ENCODE measurements at places on chromosomes 2 and 18. TPM values are rescaled to one million over a fixed set of nuclear protein-coding genes. Genes with fewer than 3 reads are reported as not detected.

DNA sequence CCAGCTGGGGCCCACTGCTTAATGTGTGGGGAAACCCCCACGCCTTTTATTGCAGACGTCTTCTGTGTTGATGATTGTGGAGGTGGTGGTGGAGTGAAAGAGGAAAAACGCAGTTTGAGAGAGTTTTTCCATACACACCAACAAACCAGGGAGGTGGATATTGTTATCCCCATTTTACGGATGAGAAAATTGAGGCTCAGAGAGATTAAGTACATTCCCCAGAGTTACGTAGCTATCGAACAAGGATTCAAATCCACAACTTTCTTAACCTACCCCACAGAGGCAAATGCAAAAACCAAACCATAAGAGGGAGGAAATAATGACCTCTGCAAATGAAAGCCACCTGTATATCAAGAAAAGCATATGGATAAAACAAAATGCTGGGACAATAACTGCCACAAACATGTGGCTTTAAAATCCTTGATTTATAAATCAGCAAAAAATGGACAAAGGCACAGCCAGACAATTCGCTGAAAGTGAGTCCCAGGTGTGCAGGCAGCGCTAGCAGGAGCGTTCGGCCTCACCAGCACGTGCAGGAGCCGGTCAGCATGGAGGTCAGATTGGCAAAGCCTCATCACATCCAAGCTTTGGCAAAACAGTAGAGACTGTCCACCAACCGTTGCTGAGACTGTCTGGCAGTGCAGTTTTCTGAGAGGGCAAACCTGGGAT is 12.6 kb upstream of the RAB17 start:
- no peak for DNase-seq

The CIDEA gene
- 3.5 TPM for total RNA-seq

- DNase-seq = no peak
Measured at GRCh38 chr2:167715932-167716331, 531.5 kb downstream of the STK39 start.

DNA sequence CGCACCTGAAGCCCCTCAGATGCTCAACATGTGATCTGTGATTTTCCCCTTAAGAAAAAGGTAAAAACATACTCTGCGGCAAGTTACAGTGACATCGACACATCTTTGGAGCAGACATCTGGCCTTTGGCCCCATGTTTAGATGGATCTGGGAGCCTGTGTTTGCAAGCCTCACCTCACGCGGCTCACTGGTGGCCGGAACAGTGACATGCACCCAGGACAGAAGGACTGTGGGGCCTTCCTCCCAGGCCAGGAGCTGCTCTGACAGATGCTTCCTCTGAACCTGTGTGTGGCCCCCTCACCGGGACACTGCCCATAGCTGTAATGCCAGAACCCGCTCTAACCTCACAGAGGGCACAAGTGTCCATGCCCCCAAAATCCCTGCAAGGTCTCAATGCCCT is 13.1 kb downstream of the PASK start:
- DNase-seq = no peak

The MDH1B gene
- 0.75 TPM for total RNA-seq

DNA sequence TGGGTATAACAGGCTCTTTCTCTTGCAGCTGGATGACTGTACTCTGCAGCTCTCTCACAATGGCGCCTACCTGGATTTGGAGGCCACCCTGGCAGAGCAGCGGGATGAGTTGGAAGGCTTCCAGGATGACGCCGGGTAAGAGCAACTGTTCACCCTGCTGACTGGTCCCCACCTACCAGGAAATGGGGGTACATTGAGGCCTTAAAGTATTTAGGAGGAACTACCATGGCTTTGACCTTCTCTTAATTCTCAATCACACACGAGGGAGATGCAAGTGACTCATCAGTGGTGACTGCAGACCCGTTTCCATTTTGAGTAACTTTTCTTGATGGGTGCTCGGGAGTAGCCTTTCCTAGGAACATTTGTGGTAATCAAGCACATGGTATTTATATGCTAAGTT is 58.0 kb downstream of the FHOD3 start:
- DNase-seq = no peak

The NT5DC4 gene
- not detected for total RNA-seq

GRCh38 chr18:35609236-35609635 is 27.7 kb downstream of the GALNT1 start:
- no peak for DNase-seq

GRCh38 chr2:175169191-175169590 is 1.2 kb upstream of the ATF2 start:
- DNase-seq = no peak

DNA sequence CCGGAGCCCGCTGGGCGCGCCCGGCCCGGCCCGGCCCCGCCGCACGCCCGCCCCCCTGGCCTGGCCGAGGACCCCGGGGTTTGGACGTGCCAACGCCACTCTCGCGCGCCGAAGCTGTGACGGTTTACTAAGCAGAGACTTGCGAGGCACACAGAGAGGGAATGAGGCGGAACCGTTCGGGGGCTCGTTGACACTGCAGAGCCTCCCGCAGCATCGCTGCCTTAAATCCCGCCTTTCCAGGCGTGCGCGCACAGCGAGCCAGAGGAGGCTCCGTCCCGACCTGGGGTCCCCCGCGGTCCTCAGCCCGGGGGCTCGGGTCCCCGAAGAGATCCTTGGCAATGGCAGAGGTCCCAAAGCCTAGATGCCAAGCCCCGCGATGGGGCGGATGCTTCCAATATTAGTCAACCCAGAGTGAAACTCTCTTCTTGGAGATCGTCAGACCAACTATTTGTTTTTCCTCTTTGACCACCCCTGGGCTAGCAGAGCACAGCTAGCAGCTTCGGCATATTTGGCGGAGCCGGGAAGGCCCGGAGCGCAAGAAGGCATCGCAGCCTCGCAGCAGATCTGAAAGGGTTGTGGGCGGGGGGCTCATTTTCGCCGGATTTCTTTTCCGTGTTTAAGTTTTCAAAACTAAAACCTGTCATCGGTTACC is at the start of gene ZNF385B:
TSS of gene ZNF385B (minus strand) at position 197 of the 652 bp plus-strand sequence.
- no peak for DNase-seq

The MEP1B gene
- 0.17 TPM for total RNA-seq

The CCDC102B gene
- total RNA-seq = 4.4 TPM

- no peak for DNase-seq
Measured at GRCh38 chr2:237861875-237862527, 2.6 kb downstream of the RAMP1 start.

DNA sequence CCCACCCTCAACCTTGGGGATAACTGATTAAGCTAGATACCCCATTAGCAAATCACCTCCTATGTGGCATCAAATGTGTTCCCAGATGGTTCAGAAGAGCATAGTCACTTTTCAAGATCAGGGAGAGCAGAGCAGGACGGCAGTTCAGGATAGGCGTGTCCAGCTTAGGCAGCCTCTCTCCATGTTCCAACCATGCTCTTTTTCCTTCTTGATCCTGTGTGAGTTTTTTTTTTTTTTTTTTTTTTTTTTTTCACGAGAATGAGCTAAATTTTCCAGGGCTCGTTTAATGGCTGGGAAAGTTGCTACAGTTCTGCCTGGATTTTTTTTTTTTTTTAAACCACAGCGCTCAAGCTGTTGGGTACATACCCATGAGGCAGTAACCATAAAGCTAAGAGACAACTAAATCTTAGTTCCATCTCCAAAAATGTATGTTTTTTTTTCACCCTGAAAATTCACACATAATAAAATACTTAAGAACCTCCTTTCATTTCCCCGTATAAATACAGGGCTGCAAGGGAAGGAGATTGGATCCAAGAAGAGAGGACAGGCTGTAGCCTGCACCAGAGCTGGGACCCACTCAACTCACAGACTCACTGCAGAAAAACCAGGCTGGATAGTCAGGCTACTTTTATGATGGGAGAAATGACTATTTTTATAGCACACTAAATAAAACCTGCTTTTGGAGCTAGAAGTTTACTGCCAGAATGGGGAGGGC is 244.3 kb downstream of the SETBP1 start:
- DNase-seq = no peak
